Neural progenitor cell (in vitro differentiated cells): ENCODE measurements at places on chromosomes 1 and 21. TPM values are rescaled to one million over a fixed set of nuclear protein-coding genes. Genes with fewer than 3 reads are reported as not detected.
A peak's percentile ranks its signal among the peaks of the same experiment; 100 is the strongest.

ZDHHC18 gene
- 30.4 and 52.2 TPM in 2 replicates for total RNA-seq

DNA sequence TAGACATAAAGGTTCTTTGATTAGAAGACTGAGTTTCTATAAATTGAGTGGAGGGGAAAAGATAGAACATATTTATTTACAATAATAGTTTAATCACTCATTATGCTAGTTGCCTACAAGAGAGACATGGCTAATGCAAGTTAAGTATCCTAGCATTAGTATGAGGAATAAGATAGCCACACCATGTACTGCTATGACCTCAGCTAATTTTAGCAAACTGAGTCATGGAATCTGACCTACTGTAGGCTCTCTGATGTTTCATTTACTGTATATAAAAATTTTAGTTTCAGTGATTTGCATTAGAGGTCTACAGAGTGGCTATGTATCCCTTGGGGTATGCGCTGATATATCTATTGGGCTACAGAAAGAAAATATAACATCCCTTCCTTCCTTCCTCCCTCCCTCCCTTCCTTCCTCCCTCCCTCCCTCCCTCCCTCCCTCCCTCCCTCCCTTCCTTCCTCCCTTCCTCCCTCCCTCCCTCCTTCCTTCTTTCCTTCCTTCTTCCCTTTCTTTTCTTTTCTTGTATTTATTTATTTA lies 5.8 kb downstream of the AGL start:
- no peak for DNase-seq

- no peak for DNase-seq
These were observed 39.3 kb downstream of the TP73 start for GRCh38 chr1:3691421-3692204.

SAMSN1 gene
- total RNA-seq, result 1.2 TPM in 1 of 2 replicates, not detected in the other

GRCh38 chr21:43298546-43299440 lies 128.1 kb downstream of the SIK1 start:
- no peak for DNase-seq

GRCh38 chr21:26814386-26814785 lies 30.8 kb downstream of the ADAMTS1 start:
- no peak for DNase-seq

- no peak for DNase-seq
These were observed 40.4 kb downstream of the FRRS1 start for GRCh38 chr1:99725996-99726395.

GRCh38 chr1:13808729-13809131 lies 108.7 kb downstream of the PRDM2 start:
- peak; percentile 13 for DNase-seq

DNA sequence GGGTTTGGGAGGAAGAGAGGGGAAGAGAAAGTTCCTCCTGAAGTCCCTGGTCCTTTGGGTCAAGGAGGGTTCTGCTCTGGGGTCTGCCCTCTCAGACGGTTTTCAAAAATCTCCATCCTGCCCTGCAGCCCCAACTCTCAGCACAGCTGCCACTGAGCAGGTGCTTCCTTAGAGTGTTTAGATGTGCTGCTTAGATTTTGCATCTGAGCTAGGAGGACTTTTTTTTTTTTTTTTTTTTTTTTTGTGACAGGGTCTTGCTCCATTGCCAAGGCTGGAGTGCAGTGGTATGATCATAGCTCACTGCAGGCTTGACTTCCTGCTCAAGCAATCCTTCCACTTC lies 324.9 kb upstream of the POU3F1 start:
- no peak for DNase-seq

GRCh38 chr21:34135330-34135729 lies 62.0 kb downstream of the MRPS6 start:
- no peak for DNase-seq

FALEC gene
- 0.96 TPM in 1 of 2 replicates, not detected in the other for total RNA-seq

MYOC gene
- total RNA-seq, result not detected in 2 replicates

DNA sequence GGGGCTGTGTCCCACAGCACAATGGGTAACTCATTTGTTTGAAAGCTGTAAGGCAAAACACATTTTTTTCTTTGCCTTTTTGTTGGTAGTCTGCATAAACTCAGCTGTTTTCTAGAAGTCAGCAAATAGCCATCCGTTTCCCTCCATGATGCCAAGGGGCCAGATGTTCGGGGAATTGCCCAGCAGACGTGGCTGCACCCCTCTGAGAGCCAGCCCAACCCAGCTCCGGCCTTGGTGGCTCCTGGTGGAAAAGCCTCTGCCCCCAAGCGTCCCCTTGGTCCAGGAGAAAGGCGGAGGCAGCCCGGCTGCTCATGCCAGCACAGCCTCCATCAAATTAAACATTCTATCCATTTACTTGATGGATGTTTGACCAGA lies 58.4 kb upstream of the ADARB1 start:
- no peak for DNase-seq

TOE1 gene
- 6.1 and 10.7 TPM in 2 replicates for total RNA-seq

- DNase-seq, result no peak
These were observed 46.4 kb upstream of the NBL1 start for GRCh38 chr1:19597496-19598309.

DNA sequence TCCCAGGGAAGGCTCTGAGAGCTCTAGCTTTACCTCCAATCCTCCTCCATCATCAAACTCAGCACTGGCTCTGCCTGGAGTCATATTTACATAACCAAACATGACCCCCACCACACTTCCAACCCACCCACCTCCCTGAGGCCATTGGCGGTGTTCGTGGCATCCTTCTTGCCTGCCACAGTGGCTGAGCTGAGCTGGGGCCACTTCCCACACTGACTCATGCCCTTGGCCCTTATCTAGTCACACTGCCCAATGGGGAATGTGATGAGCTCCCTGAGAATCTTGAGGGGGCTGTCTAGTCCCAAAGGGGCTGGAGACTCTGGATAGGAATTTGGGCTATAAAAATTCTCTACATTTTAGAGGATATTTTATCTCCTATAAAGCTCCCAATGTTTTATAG lies 230.9 kb upstream of the IRF2BP2 start:
- DNase-seq, result no peak

DNA sequence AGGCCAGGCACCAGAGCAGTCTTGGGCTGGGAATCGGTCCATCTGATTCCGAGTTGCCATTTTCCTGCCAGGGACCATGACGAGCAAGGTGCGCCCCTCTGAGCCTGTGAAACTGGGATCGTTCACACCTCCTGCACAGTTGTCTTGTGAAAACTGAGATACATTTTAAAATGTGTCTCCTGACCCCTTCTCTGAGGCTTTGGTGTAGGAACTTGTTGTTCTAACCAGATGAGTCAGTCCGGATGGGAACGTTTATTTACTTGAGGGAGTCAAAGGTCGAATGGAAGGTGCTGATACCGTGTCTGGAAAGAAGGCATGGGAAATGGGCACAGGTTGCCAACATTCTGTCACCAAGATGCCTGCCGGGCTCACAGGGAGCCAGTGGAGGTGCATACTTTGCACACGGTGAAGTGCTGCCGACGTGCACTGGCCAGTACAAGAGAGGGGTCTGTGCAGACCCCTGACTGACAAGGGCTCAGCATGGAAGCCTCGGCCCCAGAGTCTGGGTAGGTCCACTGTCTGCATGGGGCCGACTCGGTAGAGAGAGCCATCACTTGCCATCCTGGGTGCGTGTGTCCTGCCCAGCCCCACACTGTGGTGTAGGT lies 7.4 kb upstream of the KCNN3 start:
- DNase-seq, result no peak

DNA sequence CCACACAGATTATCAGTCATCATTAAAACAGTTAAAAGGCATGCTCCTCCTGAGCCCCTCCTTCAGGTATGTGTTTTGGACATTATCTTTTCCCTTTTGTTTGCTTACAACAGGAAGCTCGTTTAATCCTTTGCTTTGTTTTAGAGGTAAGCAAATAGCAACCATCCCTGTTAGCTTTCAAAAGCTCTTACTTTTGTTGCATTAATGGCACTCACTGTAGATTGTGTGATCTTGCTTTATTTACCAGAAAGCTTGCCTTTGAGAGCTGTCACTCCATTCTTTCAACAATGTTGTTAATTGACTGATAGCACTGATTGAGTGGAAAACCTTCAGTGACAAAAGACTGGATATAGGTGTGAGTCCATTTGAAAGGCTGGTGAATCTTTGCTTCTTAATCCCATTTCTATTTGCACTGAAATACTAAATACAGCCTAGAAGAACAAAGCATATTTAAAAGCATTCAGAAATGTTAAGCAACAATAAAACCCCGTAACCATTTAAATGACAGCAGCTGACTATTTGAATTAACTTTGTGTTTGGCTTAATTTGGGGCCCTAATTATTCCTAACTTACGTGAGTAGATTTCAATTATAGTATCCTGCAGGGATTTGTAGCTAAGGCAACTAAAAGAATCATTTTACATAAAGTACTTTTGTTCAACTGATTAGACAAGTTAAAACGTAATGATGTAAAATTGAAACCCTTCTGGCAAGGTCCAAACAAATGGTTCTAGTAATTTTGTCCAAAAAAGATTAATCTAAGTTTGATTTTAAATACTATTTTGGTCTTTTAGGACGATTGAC lies 48.3 kb downstream of the ADGRL2 start:
- peak; percentile 69 for DNase-seq

DNA sequence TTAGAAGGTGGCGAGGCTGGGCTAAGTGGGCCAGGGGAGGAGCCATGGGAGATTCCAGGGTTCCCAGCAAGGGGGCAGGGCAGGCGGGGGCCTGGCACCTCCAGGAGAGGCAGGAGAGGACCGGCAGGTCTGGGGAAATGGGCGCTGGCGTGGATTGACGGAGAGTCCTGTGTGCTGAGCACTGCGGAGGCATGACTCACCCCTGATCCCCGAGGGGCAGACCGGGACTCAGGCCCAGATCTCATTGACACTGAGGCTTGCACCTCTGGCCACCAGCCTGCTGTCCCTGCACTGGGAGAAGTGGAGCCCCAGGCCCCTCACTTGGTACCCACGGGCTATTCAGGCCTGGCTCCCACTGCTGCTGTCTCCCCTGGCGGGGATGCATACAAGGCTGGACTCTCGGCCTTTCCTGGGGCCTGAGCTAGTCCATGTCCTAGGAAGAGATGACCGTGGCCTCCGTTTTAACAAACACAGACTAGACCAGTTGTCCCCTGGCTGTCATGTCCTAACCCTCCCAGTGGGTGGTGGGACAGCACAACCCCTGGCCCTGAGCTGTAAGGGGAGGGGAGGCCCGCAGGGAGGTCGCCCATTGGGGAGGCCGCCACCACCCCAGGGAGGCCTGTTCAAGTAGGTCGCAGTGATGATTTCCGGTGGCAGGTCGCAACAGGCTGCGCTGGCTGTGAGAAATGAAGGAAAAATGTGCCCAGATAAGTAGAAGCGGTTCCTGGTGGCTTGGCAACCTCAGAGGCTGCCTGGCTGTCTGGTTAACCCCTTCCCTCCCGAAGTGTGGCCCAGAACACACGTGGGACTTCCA lies 39.7 kb downstream of the RIPK4 start:
- no peak for DNase-seq

GRCh38 chr1:229699613-229700267 lies 73.7 kb downstream of the URB2 start:
- no peak for DNase-seq

DNA sequence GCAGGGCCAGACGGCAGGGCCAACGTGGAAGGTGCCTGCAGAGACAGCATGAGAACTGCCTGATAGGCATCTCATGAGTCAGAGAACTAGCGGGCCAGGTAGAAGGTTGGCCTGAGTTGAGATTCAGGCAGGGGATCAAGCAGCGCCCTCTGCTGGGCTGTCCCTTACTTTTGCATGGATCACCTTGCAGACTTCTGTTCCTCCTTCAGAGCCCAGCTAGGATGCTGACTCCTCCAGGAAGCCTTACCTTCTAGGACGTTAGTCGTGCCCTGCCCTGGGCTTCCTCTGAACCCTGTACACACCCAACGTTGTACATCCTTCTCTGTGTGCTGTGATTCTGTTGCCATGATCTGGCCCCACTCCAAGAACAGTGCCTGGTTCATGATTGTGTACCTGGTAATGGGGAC lies 231.3 kb upstream of the VAMP3 start:
- DNase-seq, result peak; percentile 76

DNA sequence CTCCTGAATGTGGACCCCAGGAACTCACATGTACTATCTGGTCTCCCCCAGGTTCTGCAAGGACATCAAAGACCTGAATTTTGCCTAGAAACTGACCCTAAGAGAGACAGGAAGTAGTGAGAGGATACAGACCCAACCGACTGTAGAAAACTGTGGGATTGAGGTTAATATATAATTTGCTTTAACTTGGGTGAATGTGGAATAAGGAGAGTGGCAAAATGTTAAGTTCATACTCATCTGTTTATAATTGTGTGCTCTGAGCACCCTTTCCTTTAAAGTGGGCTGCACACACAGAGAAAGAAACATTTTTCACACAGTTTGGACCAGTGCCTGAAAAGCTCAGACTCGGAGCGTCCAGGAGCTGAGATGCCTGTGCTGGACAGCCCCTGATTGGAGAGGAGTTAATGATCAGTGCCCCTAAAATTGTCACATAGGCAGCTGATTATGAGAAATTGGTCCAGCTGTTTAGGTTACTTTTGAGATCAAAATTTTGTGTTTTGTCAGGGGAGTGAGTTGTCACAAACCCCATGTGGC lies 37.2 kb downstream of the ROR1 start:
- no peak for DNase-seq

TRIM67 gene
- not detected in 2 replicates for total RNA-seq

- DNase-seq, result peak; percentile 32
These were observed 27.4 kb upstream of the FOXD3 start for GRCh38 chr1:63294803-63295594.

DNA sequence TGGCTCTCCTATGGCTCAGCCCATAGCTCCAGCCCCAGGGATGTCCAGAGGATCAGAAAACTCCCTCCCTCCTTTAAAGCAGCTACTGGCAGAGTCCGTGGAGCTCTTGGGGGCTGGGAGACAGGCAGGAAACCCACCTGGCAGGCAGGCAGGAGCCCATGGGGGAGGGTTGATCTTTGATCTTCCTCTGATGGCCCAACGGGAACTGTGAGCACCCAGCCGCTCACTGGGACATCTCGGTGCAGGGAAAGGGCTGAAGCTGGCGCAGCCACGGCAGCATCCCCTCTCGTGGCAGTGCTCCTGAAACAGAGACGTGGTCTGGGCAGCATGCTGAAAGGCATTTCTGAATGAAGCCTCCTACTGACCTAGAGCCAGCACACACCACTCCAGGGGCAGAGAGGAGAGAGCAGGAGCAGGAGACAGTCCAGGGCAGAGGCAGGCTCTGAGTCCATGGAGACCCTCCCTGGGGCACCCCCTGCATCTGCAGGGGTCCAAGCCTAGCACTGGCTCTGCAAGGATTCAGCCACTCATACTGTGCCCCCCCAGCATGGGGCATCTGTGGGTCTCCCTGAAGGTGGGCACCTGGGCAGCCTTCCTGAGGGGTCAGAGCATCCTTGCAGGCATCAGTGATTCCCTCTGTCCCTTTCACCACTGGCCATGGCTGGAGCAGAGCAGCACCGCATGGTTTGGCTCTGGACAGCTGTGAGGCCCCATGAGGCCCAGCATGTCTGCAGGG lies 4.9 kb upstream of the SLX9 start:
- DNase-seq, result no peak

DNA sequence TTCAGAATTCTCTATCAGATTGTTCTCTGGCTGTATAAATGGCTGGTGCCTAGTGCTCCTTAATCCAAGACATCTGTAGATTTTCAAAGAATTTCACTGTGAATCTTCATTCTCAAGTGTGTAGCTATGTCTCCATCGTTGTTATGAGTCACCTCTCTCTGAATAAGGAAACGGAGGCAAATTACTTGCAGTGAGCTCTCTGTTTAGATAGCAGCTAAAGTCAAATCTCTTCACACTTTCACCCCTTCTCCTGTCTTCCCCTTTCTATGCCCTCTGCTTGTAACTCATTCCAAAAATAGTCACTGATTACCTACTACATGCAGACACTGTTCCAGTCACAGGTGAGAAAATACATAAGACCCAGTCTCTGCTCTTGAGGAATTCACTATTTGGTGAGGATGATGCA lies 39.7 kb downstream of the CHML start:
- DNase-seq, result no peak
